Effector memory CD4-positive, alpha-beta T cell (primary cell): ENCODE measurements at places on chromosomes 2 and 18.

DNA sequence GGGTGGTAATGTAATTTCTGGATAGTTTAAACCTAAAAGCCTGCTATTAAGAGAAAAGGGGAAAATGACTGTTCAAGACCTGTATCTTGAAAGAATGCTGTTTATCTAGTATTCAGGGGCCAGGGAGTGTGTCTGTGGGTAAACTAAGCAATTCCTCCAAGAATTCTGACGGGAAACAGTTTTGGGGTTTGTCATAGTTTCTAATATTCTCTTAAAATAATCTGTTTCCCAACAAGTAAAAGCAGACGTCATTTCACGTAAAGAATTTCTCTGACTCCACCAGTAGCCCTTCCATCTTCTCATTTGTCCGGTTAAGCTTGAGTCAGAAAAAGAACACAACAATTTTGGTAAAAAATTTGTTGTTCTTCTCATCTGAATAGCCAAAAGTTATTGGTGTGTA lies 232.1 kb upstream of the EPAS1 start:
- DNase-seq = no peak
- no peaks in the 10 kb centered on the region for H3K36me3 ChIP-seq
- H3K4me3 ChIP-seq = no peak overlapping the region
- H3K27me3 ChIP-seq = no peaks in the 10 kb centered on the region

DNA sequence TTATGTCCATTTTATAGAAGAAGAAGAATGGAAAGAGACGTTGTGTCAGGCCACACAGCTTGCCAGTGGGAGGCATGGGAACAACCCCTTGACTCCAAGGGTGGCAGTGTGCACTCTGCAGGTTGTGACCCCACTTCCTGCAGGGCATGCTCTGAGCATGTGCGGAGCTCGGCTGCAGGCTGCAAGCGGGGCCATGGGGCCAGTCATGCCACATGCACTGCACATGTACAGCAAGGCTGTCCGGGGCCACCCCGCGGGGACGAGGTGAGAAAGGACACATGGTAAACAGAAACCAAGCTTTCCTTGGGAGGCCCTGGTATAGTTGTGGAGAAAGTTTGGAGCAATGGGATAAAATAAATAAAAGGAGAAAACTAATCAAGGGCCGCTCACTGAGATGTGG lies 47.4 kb upstream of the DNMT3A start:
- peaks cover 6% of the 10 kb centered on the region for H3K36me3 ChIP-seq
- H3K4me3 ChIP-seq = no peak overlapping the region
- no peaks in the 10 kb centered on the region for H3K4me1 ChIP-seq
- no peak overlapping the region for H3K27ac ChIP-seq
- DNase-seq = no peak

DNA sequence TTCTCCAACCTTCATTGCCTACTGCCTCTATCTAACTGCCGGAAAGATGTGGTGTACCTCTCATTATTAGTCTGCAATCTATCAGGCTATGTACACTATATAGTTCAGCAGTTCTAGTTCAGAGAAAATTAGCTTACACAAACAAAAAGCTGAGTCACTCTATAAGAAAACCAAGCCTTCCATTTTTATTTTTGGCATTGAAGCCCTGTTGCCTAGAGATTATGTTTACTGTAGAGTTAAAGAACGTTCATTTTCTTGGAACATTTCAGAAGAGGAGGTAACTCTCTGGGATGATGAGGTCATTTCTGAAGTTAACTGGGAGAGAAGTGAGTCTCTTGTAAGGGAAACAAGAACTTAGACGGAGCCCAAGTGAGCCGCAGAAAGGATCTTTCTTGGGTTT lies 133.5 kb downstream of the FAM124B start:
- no peak overlapping the region for H3K27ac ChIP-seq
- DNase-seq = no peak
- no peaks in the 10 kb centered on the region for H3K36me3 ChIP-seq
- no peak overlapping the region for H3K4me3 ChIP-seq
- H3K27me3 ChIP-seq = no peaks in the 10 kb centered on the region

DNA sequence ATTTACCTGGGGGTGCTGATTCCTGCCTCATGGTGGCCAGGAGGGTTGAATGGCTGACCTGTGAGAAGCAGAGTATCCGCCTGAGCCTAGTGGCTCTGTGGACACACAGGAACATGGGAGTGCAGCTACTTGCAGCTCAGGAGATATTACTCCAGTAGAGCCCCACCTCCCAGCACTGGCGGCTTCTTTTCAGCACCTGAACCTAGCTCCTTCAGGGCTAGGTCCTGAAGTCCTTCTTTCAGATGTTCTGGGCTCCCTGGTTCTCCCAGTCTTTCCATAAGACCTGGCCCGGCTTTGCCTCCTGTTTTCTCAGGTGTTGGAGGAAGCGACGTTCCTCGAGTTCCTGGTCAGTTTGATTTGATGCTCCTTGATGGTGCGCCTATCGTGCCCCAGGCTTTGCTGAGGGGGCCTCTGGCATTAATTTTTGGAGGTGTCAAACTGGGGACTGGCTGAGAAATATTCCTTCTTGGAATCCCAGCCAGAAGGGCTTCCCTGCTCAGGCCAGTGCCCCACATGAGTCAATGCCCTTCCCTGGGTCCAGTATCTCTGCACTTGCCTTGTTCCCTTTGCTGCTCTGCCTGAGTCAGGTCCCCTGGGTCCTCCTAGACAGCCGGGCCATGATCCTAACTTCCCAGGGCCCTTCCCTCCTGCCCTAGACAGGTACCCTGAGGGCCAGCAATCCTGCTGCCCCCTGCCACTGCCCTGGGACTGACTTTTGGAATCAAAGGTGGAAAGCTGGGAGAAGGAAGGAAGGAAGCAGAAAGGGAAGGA lies 110.7 kb upstream of the HAAO start:
- no peak overlapping the region for H3K4me3 ChIP-seq
- no peak for DNase-seq
- no peak overlapping the region for H3K27ac ChIP-seq
- no peaks in the 10 kb centered on the region for H3K36me3 ChIP-seq

DNA sequence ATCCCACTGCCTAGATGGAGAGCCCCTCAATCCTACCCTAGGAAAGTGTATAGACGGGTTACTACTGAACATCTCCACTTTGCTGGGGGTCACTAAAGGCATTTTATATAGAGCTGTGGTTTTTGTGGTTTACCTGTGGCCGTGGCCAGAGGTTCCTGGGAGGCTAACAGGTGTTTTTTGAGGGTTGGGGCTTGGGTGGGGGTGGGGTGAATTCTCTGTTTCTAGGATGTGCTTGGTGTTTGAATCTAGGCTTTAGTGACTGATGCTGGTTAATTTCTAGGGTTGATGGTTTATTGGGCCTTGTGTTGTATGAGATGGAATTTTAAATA lies 7.7 kb downstream of the HOXD8 start:
- DNase-seq = no peak
- H3K36me3 ChIP-seq = no peaks in the 10 kb centered on the region
- peaks cover 91% of the 10 kb centered on the region for H3K27me3 ChIP-seq
- H3K4me3 ChIP-seq = no peak overlapping the region
- peaks cover 9% of the 10 kb centered on the region for H3K4me1 ChIP-seq
- no peak overlapping the region for H3K27ac ChIP-seq

- no peaks in the 10 kb centered on the region for H3K27me3 ChIP-seq
- H3K36me3 ChIP-seq = no peaks in the 10 kb centered on the region
- peak overlapping the region; percentile 71 for H3K4me3 ChIP-seq
- no peak for DNase-seq
- H3K4me1 ChIP-seq = peaks cover 8% of the 10 kb centered on the region
- peak overlapping the region; percentile 63 for H3K27ac ChIP-seq
Observed at GRCh38 chr2:178523596-178524134, 43.4 kb downstream of the PLEKHA3 start.
